ENCODE measurements at places on chromosomes 12 and 14.
A peak's percentile ranks its signal among the peaks of the same experiment; 100 is the strongest.

DNA sequence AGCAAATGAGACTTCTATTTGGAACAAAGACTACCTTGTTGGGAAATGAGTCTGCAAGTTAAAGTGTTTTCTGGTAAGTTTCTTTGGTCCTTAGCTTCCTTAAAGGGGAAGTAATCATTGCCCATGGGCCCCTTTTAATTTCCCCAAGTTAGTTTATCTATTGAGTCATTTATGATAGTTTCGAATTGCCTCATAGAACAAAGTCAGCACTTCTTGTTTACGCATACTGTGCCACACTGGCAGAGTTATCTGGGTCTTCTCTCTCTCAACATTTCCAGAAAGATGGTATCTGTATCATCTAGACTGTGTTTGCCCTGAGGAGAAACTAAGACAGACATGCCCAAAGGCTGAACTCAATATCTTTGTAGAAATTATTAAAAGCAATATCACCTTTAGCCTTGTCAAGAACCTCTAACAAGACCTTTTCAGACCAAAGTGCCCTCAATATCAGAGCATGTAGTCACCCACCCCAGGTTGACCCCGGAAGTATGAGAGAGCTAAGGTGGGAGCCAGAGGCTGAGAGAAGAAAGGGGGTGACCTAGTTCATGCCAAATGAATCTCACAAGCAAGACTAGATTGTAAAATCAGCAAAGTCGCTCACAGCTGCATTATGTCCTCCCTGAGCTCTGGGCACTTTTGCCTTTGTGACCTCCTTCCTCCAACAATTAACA, 40.0 kb downstream of the GPR65 start:
- DNase-seq, result no peak

GRCh38 chr12:27324530-27324929, 8.1 kb upstream of the BMAL2 start:
- DNase-seq, result no peak

DNA sequence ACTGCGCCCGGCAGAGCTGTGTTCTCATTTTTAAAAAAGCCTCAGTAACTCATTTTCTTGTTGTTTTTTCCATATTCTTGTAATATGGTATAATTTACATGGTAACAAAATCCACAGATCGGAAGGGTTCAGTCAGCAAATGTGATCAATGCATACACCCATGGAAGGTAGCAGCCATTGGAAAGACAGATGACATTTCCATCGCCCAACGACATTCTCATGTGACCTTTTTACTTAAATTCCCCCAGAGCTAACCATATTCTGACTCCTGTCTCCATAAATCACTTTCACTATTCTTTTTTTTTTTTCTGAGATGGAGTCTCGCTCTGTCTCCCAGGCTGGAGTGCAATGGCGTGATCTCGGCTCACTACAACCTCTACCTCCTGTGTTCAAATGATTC, 4.9 kb downstream of the PEBP1 start:
- no peak for DNase-seq

DNA sequence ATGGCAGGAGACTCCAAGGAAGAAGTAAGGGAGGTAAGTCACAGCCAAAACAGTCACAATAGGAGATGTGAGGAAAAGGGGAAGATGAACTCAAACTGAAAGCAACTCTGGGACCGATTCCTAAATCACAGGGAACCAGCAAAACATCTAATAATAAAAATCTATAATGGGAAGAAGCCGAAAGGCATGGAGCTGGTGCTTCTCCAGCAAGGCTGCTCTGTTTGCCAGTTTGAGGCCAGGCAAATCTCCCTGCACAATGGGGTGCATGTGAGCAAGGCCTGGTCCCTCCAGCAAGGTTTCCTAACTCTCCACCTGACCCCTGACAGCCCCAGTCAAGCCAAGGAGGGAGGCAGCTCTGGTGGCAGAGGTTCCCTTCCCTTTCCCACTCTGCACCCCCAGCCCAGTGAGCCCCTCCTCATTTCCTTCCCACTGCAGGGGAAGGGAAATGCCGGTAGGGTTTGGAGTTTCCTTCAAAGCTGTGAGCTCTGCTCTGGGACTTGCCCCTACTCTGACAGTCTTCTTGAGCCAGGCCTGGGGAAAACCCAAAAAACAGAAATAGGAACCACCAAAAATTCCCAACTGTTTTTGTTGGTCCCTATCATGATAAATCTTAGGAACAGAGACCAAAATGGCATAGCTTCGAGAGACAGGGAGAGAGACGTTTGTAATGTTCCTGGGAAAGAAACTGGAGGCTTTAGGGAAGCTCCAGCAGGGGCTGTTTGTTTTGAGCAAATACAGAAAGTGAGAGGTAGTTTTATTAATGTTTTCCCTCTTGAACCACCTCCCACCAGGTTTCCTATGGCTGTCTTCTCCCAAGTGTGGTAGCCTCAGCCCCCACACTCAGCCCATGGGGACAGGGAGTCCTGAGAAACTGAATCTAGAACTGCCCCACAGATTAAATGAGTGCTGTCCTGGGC, 34.6 kb downstream of the FMNL3 start:
- DNase-seq, result no peak

DNA sequence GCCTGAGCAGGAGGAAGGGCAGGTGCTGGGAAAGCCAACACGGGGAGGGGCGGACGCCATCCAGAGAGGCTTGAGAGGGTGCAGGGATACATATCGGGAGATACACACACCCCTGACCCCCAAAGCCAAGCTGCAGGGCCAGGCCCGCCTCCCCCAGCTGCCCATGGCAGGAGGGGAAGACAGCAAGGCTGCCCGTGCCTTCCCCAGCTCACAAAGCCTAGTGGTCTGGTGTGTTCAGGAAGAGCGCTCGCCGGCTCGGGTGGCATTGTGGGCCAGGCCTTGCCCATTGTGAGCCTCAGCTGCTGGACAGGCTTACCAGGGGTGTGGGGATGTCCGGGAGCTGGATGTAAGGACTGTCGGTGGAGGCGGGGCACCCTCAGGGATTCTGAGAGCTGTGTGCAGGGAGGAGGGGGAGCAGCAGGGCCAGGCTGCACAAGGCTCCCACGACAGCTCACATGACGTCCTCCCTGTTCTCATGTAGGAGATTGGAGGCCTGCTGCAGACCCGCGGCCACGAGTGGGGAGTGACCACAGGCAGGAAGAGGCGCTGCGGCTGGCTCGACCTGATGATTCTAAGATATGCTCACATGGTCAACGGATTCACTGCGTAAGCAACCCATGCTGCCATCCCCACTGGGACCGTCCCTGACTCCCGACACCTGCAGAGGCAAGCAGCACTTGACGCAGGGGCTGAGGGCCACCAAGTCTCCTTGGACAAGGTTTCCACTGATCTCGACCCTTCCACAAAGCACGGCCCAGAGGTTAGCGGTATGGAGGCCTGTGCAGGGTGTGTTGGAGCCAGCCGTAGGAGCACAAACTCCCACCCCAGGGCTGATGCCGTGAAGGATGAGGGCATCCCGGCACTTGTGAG, 10.1 kb upstream of the SIVA1 start:
- no peak for DNase-seq

DNA sequence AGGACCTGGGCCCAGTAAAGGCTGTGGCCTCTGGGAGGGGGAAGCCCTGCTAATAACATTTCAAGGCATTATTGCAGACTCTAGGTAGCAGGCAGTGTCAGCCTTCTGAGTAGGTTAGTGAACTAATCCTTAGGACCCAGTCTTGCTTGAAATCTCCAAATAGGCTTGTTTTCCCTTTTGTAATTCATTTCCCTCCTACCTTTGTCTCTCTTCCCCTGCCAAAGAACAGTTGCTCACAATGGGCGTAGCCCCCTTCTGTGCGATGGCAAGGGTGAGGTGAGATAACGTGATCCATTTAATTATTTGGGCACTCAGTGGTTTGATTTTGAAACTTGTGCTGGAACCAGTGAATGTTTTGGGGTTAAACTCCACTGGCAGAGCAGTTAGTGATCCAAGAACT, 10.9 kb downstream of the PELI2 start:
- no peak for DNase-seq

- DNase-seq, result peak; percentile 87
Measured at GRCh38 chr14:24332268-24332993, 2.4 kb downstream of the ADCY4 start.

DNA sequence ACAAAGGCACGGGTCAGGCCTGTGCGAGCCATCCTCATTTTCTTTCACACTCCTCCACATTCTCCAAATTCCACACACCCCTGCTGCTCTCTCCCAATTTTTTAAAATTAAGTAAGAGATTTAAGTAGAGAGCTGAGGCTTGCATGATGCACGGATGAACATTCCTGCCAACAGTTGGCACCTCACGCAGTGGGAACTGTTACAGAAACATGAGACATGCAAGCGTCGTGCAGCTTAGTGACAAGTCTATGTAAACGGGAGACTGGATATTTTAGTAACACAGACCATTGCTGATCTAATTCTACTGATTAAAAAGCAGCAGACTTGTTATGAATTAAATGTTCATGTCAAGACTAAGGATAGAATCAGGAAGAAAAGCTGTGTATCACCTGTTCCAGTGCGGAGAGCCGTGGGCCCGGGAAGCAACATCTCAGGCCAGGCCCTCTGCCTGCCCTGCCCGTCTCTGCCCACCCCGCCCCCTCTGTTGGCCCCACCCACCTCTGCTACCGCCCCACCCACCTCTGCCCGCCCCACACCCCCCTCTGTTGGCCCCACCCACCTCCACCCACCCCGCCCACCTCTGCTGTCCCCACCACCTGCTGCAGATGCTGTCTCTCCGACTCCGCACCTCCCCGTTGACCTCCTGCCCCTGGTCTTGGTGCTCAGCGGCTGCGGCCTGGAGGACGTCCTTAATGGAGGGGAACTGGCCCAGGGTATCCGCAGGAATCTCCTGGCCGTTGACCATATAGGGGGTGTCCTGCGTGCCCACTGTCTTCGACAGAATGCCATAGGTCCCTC, 21.2 kb downstream of the GOLGA3 start:
- no peak for DNase-seq

- DNase-seq, result no peak
Measured at GRCh38 chr12:63826006-63826585, 18.4 kb upstream of the SRGAP1 start.

Measured in stimulated activated CD4-positive, alpha-beta T cell treated with anti-CD3 and anti-CD28 coated beads, Interleukin-1b, Interleukin-23, amount 100 ng/mL, for 48 hours (primary cell).